ENCODE measurements at places on chromosomes 16 and 17.
A peak's percentile ranks its signal among the peaks of the same experiment; 100 is the strongest.

DNA sequence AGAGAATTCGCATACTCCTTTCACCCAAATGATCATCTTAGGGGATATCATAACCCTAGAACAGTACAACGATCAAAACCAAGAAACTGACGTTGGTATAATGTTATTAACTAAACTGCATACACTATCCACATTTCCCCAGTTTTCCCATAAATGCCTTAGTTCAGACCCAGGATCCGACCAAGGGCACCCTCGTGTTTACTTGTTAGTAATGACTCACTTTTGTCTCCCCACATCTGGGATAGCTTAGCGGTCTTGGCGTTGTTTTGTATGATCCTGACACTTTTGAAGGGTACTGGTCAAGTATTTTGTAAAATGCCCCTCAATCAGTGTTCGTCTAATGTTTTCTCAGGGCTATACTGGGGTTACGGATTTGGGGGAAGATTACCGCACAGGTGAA is 8.0 kb downstream of the HS3ST3A1 start:
- no peak for DNase-seq

GRCh38 chr17:73261617-73261951 is at the start of gene CPSF4L:
TSS of gene CPSF4L (minus strand) at chr17:73261880. CDS start at chr17:73261818, 62 bp downstream.
- no peak for DNase-seq

DNA sequence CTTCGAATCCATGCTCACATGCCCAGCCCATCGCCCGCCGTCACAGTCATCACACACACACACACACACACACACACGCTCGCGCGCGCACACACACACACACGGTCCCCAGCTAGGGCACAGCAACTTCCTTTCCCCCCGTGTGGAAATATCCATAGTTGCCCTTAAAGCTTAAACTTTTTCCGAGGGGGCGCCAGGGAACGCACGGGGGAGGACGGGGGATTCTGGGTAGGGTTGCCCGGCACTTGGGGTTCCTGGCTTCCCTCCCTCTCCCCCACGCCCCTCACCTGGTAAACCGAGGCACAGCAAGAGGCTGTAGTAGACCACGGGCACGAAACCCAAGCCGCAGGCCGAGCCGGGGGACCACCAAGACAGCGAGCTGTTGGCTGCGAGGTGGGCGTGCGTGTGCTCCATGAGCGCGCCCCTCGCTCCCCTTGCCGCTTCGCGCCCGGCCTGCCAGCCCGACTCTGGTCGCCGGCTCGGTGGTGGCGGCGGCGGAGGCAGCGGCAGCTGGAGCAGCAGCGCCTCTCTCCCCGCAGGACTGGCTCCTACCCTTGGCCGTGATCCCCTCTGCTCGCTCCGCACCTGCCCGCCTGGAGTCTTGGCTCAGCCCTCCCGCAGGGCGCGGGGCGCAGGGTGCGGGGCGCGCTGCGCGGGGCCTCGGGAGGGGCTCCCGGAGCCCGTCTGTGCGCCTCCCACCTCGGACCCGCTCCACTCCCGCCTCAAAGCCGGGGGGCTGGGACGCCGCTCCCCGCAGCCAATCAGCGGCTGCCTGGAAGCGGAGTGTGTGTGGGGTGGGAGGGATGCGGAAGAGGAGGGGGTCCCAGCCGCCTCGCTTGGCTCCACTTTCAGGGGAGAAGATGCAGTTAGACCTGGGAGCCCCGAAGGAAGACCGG is at the start of gene GPR139:
TSS of gene GPR139 (minus strand) at position 688 of the 896 bp plus-strand sequence. CDS start at position 414, 274 bp downstream.
- no peak for DNase-seq

GRCh38 chr16:3020247-3020603 is at the start of gene TNFRSF12A:
TSS of gene TNFRSF12A (plus strand) at chr16:3020368. CDS start at chr16:3020398, 30 bp downstream.
- DNase-seq: peak; percentile 87
